Right lobe of liver (tissue), 6 donors: ENCODE measurements at places on chromosomes 6 and 20. TPM values are rescaled to one million over a fixed set of nuclear protein-coding genes. Genes with fewer than 3 reads are reported as not detected.

GRCh38 chr20:53937929-53938367 is 132.4 kb downstream of the BCAS1 start:
- H3K4me1 ChIP-seq = no peaks in the 10 kb centered on the region
- no peak for DNase-seq

Gene GJE1
- total RNA-seq = not detected

- H3K4me1 ChIP-seq = no peaks in the 10 kb centered on the region
- no peaks in the 10 kb centered on the region for H3K27me3 ChIP-seq
Observed at GRCh38 chr6:135002974-135003703, 51.5 kb downstream of the HBS1L start.

Gene FAM217A
- not detected for total RNA-seq

DNA sequence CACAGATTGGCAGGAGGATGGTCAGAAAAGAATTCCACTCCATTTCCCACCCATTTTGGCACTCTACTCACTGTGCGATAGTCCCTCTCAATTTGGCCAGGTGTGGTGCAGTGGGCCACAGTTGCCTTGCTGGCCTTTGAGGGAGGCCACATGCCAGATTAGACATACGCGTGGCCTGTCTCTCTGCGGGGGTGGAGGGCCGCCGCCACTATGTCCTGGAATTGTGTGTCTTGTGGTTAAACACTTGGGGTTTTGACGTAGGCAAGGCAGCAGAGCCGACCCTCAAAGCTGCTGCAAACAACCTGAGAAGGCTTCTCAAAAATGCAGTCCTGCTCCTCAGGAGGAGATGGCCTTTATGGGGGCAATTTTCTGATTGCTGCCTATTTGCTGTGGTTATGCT is 4.9 kb upstream of the DAAM2 start:
- no peaks in the 10 kb centered on the region for H3K27me3 ChIP-seq
- H3K27ac ChIP-seq = no peak overlapping the region
- no peaks in the 10 kb centered on the region for H3K36me3 ChIP-seq
- peaks cover 4% of the 10 kb centered on the region for H3K4me1 ChIP-seq
- DNase-seq = no peak
- H3K4me3 ChIP-seq = no peak overlapping the region

- H3K4me1 ChIP-seq = no peaks in the 10 kb centered on the region
- no peaks in the 10 kb centered on the region for H3K36me3 ChIP-seq
- H3K27ac ChIP-seq = no peak overlapping the region
- DNase-seq = no peak
Observed at GRCh38 chr20:63819224-63819921, 11.7 kb downstream of the ZBTB46 start.

Gene ENPP4
- 6.1 TPM for total RNA-seq

GRCh38 chr6:5201271-5201670 is 59.5 kb downstream of the LYRM4 start:
- H3K36me3 ChIP-seq = no peaks in the 10 kb centered on the region
- no peak overlapping the region for H3K27ac ChIP-seq
- DNase-seq = no peak
- H3K4me3 ChIP-seq = no peak overlapping the region
- peaks cover 12% of the 10 kb centered on the region for H3K4me1 ChIP-seq
- no peaks in the 10 kb centered on the region for H3K27me3 ChIP-seq

Gene CEP43
- total RNA-seq = 11.7 TPM

GRCh38 chr6:104579310-104579863 is 280.3 kb downstream of the HACE1 start:
- H3K36me3 ChIP-seq = no peaks in the 10 kb centered on the region
- H3K27ac ChIP-seq = no peak overlapping the region
- no peaks in the 10 kb centered on the region for H3K4me1 ChIP-seq
- DNase-seq = no peak
- H3K27me3 ChIP-seq = no peaks in the 10 kb centered on the region
- H3K4me3 ChIP-seq = no peak overlapping the region

- H3K36me3 ChIP-seq = no peaks in the 10 kb centered on the region
- H3K4me1 ChIP-seq = peaks cover 26% of the 10 kb centered on the region
- DNase-seq = no peak
- no peaks in the 10 kb centered on the region for H3K27me3 ChIP-seq
Observed at GRCh38 chr6:160510976-160511617, 153.0 kb downstream of the LPA start.

DNA sequence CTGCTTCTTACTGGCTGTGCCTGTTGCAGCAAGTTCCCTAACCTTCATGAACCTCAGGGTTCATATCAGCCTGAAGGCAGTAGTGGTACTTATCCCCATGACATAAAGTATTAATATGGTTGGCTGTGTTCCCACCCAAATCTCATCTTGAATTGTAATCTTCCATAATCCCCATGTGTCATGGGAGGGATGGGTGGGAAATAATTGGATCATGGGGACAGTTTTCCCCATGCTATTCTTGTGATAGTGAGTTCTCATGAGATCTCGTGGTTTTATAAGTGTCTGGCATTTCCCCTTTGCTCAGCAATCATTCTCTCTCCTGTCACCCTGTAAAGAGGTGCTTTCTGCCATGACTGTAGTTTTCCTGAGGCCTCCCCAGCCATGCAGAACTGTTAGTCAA is 61.8 kb downstream of the FAM229B start:
- no peak overlapping the region for H3K27ac ChIP-seq
- no peaks in the 10 kb centered on the region for H3K36me3 ChIP-seq
- DNase-seq = no peak
- no peak overlapping the region for H3K4me3 ChIP-seq
- H3K4me1 ChIP-seq = no peaks in the 10 kb centered on the region
- H3K27me3 ChIP-seq = no peaks in the 10 kb centered on the region

- no peaks in the 10 kb centered on the region for H3K36me3 ChIP-seq
- no peak overlapping the region for H3K4me3 ChIP-seq
- H3K27ac ChIP-seq = peak overlapping the region; percentile 33
- DNase-seq = peak; percentile 70
- H3K4me1 ChIP-seq = peaks cover 9% of the 10 kb centered on the region
- H3K27me3 ChIP-seq = no peaks in the 10 kb centered on the region
Observed at GRCh38 chr20:44684047-44684967, 30.9 kb upstream of the CCN5 start.

DNA sequence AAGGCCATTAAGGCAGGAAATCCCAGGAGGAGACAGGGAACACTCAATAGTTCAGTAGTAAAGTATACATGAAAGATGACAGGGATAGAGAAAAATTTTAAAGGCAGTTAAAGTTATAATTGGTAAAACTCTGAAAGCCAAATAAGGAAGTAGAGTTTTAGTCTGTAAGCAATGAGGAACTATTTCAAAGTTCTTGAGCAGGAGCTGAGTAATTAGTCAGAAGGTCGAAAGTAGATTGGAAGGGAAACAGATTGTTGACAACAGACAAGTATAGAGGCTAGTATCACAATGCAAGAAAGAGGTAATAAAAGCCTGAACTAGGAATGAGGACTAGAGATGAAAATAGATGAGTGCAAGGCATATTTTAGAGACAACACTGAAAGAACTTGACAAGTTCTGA is 150.3 kb downstream of the CDK19 start:
- no peak for DNase-seq
- H3K27ac ChIP-seq = no peak overlapping the region
- no peaks in the 10 kb centered on the region for H3K36me3 ChIP-seq
- peaks cover 5% of the 10 kb centered on the region for H3K4me1 ChIP-seq
- no peak overlapping the region for H3K4me3 ChIP-seq
- no peaks in the 10 kb centered on the region for H3K27me3 ChIP-seq

Gene PRKN
- total RNA-seq = 1.4 TPM

DNA sequence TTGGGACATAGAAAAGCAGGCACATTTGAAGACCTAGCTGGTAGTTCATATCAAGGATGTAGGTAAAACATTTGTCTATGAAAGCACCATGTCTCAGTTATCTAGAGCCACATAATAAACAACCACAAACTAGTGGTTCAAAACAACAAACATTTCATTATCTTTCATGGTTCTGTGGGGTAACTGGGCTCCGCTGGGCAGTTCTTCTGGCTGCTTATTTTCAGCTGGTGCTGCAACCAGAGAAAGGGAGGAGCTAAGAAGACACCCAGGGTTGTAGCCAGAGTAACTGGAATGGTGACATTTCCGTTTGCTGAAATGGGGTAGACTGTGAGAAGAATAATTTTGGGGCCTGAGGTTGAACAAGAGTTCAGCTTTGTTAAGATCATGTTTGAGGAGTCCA is 145.7 kb upstream of the SULF2 start:
- H3K36me3 ChIP-seq = no peaks in the 10 kb centered on the region
- H3K27ac ChIP-seq = no peak overlapping the region
- no peaks in the 10 kb centered on the region for H3K27me3 ChIP-seq
- no peak overlapping the region for H3K4me3 ChIP-seq
- no peak for DNase-seq

DNA sequence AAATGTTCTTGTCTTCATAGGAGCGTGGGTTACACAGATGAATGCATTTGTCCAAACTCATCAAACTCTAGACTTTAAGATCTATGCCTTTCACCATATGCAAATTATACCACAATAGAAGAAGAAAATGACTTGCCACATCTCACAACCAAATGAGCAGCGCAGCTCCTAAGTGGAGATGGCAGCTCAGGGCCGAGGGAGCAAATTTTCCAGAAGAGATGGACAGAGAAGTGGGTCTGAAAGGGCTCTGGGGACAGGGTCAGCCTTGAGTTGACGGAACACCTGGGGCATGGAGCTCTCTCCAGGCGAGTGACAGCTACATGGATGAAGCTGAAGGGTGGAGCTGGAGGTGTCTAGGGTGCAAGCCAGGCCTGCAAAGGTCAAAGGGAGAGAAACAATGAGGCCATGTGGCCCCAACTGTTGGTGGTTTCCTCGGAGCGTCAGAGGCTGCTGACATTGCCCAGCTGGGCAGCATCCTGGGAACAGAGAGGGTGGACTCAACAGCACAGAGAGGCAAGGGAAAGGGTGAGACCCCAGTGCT is 228.3 kb downstream of the NRN1 start:
- no peak overlapping the region for H3K27ac ChIP-seq
- no peaks in the 10 kb centered on the region for H3K36me3 ChIP-seq
- no peaks in the 10 kb centered on the region for H3K4me1 ChIP-seq
- H3K27me3 ChIP-seq = no peaks in the 10 kb centered on the region
- DNase-seq = no peak
- H3K4me3 ChIP-seq = no peak overlapping the region

Gene RAET1G
- total RNA-seq = not detected

DNA sequence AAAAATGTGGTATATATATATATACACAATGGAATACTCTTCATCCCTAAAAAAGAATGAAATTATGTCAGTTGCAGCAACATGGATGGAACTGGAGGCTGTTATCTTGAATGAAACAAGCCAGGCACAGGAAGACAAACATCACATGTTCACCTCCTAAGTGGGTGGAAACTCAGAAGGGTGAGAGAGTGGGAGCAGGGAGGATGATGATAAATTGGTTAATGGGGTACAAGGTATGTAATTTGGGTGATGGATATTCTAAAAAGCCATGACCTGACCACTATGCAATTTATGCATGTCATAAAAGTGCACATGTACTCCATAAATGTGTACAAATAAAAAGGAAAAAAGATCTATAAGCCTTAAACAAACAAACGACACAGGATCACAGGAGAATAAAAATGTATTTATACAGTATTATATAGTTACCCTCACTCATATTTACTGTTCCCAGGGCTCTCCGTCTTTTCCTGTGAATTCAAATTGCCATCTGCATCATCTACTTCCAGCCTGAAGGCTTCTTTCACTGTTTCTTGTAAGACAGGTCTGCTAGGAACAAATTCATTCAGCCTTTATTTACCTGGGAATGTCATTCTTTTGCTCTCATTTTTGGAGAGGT is 89.8 kb downstream of the SYNDIG1 start:
- no peak overlapping the region for H3K27ac ChIP-seq
- H3K36me3 ChIP-seq = no peaks in the 10 kb centered on the region
- no peaks in the 10 kb centered on the region for H3K4me1 ChIP-seq
- H3K4me3 ChIP-seq = no peak overlapping the region
- no peak for DNase-seq

DNA sequence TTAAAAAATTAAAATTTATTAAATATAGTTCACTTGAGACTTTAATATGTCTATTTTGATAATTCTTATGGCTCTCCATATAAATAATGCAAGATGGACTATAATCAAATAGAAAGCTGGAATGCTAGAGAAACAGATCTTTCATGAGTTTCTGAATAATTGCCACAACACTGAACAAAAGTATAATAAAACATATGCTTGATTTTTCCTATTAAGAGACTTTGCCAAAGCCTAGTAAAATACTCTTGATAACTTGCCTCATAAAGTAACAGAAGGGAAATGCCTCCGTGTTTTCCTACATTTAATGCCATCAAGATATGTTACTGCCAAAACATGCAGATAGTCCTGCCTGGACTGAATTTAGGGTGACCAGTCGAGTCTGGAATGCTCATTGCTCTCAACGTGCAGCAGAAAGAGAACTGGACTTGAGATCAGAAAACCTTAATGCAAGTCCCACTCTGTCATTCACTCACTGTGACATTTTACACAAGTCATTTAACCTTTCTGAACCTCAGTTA is 153.2 kb downstream of the AIG1 start:
- H3K27ac ChIP-seq = no peak overlapping the region
- no peaks in the 10 kb centered on the region for H3K4me1 ChIP-seq
- H3K27me3 ChIP-seq = no peaks in the 10 kb centered on the region
- no peaks in the 10 kb centered on the region for H3K36me3 ChIP-seq
- no peak overlapping the region for H3K4me3 ChIP-seq

Gene LCA5
- total RNA-seq = 0.49 TPM

- no peak for DNase-seq
- H3K27ac ChIP-seq = no peak overlapping the region
- H3K4me3 ChIP-seq = no peak overlapping the region
- no peaks in the 10 kb centered on the region for H3K4me1 ChIP-seq
Observed at GRCh38 chr6:14770572-14770971, 475.3 kb upstream of the JARID2 start.

DNA sequence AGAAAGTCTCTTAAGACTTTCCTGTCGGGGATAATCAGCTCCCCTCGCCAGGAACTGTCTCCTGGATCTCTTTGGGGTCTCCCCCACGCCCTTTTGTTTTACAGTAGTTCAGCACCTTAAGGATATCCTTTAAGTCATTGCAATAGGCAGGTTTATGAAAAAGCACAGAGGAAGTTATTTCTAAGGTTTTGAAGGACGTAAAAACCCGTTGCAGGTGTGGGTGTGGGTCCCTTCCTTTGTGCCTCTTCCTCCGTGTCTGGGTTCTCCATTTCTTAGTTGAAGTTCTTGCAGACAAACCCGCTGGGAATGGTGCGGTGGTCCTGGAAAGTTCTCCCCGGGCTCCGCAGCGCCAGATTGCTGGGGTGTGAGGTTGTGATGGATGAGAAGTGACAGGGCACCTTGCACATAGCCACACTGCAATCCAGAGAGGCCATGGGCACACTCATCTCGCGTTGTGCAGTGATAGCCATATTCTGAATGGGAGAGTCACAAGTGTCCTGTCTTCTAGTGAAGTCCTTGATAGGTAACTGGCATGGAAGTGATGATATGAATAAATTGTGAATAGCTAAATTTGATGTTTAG is 65.2 kb downstream of the GTF2H5 start:
- no peaks in the 10 kb centered on the region for H3K36me3 ChIP-seq
- no peaks in the 10 kb centered on the region for H3K27me3 ChIP-seq
- H3K27ac ChIP-seq = no peak overlapping the region
- no peak for DNase-seq
- peak overlapping the region; percentile 74 for H3K4me3 ChIP-seq

GRCh38 chr20:36315545-36316351 is 9.6 kb downstream of the DLGAP4 start:
- peak; percentile 43 for DNase-seq
- H3K4me1 ChIP-seq = no peaks in the 10 kb centered on the region
- H3K27ac ChIP-seq = no peak overlapping the region

Gene PHACTR2
- total RNA-seq = 14.6 TPM

Gene C20orf141
- total RNA-seq = not detected

Gene FAM83D
- 0.91 TPM for total RNA-seq
